ENCODE measurements at places on chromosomes 4 and X.

GRCh38 chrX:11285651-11286050 is 7.6 kb upstream of the AMELX start:
- no peak for DNase-seq

- no peak for DNase-seq
Observed at GRCh38 chrX:53616946-53617345, 69.6 kb downstream of the HUWE1 start.

- DNase-seq = no peak
Observed at GRCh38 chr4:153265306-153266047, 61.2 kb downstream of the TRIM2 start.

GRCh38 chr4:59535541-59535940 is 1664.6 kb upstream of the ADGRL3 start:
- no peak for DNase-seq

- no peak for DNase-seq
Observed at GRCh38 chrX:15985937-15986336, 131.3 kb upstream of the AP1S2 start.

- DNase-seq = no peak
Observed at GRCh38 chr4:77454858-77455257, 150.8 kb upstream of the CXCL13 start.

GRCh38 chr4:13903061-13903460 is 275.5 kb upstream of the BOD1L1 start:
- DNase-seq = no peak

- DNase-seq = peak; percentile 41
Observed at GRCh38 chr4:5980436-5981155, 37.6 kb downstream of the C4orf50 start.

DNA sequence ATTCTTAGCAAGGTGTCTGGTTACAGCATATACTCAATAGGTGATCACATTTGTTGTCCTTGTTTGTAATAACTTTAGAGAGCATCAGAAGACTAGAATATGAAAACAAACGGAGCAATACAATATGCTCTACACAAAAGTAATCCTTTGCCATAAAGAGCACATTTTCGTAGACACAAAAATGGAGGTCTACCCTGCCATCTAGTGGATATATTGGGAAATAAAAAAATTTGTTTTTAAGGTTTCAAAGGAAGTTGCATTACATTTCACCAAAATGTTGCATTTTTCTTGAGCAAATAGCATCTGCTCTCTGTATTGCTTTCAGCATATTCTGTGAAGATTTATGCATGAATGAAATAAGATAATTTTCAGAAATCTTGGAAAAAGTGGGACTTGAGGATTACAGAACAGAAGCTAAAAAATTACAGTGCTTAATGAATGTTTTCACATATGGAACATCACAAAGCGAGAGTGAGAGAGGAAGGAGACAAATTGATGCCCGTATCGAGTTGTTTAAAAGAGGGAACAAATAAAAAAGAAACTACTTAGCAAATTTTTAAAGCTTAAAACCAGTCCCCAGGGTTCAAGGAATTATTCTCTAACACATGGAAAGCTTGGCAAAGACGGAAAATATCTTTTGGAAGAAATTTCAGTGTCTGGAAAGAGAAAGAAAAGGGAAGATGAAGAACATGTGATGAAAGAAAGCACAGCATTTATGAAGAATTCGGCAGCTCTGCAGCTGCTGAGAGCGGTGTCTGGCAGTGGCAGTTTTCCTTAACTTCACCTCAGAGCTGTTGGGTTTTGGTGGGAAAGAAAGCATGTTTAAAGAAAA is 390.1 kb downstream of the ANKRD50 start:
- DNase-seq = peak; percentile 42

- DNase-seq = no peak
Observed at GRCh38 chr4:82042042-82042441, 331.7 kb downstream of the HNRNPD start.

- DNase-seq = no peak
Observed at GRCh38 chr4:31291238-31291637, 571.1 kb downstream of the PCDH7 start.

GRCh38 chr4:139419388-139419914 is 34.5 kb upstream of the RAB33B start:
- peak; percentile 23 for DNase-seq

GRCh38 chr4:153426207-153426885 is 39.8 kb upstream of the TMEM131L start:
- no peak for DNase-seq

DNA sequence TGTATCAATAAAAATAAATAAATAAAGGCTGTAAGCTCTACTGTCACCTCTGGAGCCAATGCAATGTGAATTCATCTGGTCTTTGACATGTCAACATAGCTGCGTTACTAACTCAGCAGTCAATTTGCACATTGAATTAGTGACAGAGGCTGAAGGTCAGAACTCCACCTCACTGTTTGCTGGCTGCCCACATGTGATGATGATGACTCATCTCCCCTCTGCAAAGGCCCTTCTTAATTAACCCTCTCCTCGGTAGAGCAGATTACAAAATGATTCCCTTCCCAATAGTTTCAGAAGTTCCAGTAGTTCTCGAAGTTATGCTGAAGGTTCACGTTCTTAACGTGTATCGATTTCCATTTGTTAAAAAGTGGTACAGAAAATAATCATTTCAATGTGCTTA is 1626.0 kb upstream of the TENM3 start:
- no peak for DNase-seq
